ENCODE measurements at places on chromosomes 2 and 18.

- peak; percentile 19 for DNase-seq
These were observed at the start of gene CAPN13 for GRCh38 chr2:30807249-30807648. CAPN13 (minus strand) TSS chr2:30807446; CDS start chr2:30787325, 20,121 bp downstream.

DNA sequence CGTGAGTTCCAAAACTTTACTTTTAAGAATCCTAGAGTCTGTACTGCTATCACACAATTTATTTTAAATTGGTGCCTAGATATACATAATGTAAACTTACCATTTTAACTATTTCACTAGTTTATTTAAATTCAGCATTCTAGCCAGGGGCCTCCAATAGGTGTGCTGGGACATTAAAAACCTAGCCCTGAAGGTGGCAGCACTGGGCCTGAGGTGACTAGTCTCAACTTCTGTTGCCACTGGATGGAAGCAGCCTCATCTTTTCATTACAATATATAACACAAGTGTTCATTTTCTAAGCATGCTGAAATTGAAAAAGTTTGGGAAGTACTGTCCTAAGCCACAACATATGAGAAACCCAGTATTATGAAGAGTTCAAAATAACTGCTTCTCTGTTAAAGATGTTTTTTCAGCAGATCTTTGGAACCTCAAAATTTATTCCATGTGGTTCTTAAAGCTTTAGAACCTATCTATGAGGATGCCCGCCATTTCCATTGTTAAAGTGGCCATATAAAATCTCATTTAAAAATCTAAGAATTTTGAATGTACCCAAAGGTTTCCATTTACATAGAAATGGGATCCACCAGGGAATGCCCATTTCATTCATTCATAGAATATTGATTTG, 2.9 kb upstream of the RBBP8 start:
- DNase-seq: no peak

DNA sequence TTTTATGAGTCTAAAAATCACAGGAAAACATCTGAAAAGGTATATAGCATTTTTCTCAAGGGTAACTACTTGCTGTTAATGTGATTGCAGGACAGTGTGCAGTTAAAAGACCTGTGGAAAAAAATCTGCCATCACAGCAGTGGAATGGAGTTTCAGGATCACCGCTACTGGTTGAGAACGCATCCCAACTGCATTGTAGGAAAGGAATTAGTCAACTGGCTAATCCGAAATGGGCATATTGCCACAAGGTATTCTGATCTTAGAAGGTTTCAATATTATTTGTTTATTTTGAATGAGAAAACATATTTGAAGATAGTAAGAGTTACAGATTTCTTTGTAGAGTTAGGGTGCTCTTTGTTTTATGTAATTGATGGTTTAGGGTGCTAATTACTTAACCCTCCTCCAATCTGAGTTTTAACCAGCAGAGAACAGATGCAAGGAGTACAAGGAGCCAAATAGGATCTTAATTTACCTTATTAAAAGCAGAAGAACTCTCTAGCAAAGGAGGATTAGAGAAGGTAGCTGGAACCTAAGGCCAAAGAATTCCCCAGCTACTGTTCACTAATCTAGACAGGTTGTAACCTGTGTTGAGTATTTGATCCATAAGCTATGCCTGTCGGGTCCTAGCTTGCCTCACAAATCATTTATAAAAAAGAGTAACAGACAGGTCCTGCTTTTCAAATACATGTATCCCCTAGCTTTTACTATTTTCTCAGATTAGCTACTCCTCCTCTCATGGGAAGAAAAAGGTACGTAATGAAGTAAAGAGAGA, 35.0 kb downstream of the PIKFYVE start:
- DNase-seq: no peak

- no peak for DNase-seq
These were observed 396.7 kb upstream of the RGPD4 start for GRCh38 chr2:107430006-107430405.
